Activated naive CD4-positive, alpha-beta T cell treated with anti-CD3 and anti-CD28 coated beads, Interleukin-2, amount 50 U/mL, for 72 hours (primary cell): ENCODE measurements at places on chromosomes 2 and 18.

- DNase-seq, result no peak
These were observed 71.2 kb downstream of the EPAS1 start for GRCh38 chr2:46368401-46368800.

GRCh38 chr2:23940718-23941620 lies 706 bp downstream of the UBXN2A start:
- DNase-seq, result no peak

- no peak for DNase-seq
These were observed 32.6 kb upstream of the AGPS start for GRCh38 chr2:177359836-177360595.

GRCh38 chr2:177983183-177983788 lies 89.3 kb downstream of the PDE11A start:
- DNase-seq, result peak; percentile 6

GRCh38 chr2:127421116-127421800 lies 3.0 kb downstream of the PROC start:
- no peak for DNase-seq

GRCh38 chr2:110126906-110127305 lies 11.3 kb upstream of the MALL start:
- DNase-seq, result no peak

DNA sequence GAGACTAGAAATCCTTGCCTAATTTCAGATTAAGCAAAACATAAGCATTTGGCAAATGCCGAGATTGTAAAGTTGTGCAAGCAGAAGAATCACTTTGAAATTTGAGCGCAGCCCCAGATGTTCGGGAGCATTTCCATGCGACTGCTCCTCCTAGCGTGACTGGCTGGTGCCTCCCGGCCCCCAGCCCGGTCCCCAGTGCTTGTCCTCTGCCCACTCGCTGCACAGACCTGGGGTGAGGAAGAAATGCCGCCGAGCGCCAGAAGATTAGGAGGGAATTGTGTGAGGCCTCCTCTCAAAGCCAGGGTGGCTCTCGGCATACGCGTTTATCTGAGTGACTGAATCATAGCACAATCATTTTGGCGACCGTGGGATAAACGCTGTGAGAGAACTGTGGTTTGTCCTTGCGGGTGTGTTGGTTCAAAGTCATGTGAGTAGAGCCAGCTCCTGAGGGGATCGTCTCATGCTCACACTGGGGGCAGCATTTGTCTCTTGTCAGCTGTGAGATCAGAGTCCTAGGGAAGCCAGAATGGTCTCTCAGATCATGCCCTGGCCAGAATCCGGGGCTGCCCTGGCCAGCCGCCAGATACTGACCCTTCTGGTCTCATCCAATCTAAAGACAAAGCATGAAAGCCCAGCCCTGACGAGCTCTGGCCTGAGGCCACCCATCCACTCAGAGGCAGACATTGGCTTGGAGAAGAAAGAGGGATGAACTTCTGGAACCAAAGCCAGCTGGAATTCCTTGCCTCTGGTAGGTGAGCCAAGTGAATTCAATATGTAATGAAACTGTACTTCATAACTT lies 189.3 kb downstream of the SH3RF3 start:
- no peak for DNase-seq

GRCh38 chr2:228864131-228864530 lies 407.0 kb downstream of the PID1 start:
- DNase-seq, result no peak

DNA sequence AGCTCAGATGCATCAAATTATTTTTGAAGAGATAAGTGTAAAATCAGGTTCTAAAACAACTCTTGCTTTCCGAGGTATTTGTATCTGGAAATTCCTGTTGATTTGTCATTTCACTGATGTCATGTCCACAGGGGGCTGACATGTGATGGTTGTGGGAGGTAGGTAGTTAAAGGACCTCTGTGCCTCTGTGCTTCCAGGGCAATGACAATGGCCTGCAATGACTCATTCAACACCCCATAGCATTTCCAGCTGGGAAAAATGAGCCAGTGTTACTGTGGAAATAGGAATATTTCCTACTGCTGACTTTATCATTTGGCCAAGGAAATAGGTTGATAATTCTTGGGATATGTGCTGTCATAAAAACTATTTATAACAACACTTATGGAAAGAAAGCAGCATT lies 86.2 kb upstream of the CCDC195 start:
- no peak for DNase-seq

DNA sequence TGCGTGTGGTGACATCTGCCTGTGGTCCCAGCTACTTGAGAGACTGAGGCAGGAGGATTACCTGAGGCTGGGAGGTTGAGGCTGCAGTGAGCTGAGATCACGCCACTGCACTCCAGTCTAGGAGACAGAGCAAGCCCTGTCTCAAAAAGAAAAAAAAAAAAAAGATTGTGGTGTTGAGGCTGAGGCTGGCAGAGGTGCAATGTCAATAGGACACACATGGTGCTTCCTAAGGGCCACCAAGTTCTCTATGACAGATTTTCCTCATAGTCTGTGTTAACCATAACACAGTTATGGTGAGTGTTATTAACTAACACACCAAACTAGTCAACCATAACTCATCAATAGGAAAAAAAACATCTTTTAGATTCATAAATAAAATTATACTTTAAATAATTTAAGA lies 494.4 kb downstream of the TMX3 start:
- DNase-seq, result no peak

DNA sequence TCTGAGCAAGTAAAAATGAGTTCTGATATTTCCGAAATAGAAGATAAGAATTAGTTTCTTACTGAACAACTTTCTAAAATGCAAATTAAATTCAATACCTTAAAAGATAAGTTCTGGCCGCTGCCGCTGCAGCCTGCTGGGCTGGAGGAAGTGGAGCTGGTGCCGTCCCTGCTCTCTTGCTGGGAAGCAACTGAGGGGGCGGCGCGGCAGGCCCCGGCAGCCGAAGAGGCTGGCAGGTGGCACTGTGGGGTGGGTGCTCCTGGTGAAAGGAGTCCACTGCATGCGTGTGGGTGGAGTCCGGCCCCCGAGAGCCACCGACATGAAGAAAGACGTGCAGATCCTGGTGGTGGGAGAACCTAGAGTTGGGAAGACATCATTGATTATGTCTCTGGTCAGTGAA lies 89.5 kb upstream of the ZNF519 start:
- no peak for DNase-seq

GRCh38 chr2:216920937-216921456 lies 61.1 kb upstream of the TNP1 start:
- DNase-seq, result no peak

GRCh38 chr18:48460929-48461583 lies 51.9 kb upstream of the ZBTB7C start:
- no peak for DNase-seq

GRCh38 chr18:70368903-70369302 lies 80.1 kb downstream of the SOCS6 start:
- DNase-seq, result no peak

DNA sequence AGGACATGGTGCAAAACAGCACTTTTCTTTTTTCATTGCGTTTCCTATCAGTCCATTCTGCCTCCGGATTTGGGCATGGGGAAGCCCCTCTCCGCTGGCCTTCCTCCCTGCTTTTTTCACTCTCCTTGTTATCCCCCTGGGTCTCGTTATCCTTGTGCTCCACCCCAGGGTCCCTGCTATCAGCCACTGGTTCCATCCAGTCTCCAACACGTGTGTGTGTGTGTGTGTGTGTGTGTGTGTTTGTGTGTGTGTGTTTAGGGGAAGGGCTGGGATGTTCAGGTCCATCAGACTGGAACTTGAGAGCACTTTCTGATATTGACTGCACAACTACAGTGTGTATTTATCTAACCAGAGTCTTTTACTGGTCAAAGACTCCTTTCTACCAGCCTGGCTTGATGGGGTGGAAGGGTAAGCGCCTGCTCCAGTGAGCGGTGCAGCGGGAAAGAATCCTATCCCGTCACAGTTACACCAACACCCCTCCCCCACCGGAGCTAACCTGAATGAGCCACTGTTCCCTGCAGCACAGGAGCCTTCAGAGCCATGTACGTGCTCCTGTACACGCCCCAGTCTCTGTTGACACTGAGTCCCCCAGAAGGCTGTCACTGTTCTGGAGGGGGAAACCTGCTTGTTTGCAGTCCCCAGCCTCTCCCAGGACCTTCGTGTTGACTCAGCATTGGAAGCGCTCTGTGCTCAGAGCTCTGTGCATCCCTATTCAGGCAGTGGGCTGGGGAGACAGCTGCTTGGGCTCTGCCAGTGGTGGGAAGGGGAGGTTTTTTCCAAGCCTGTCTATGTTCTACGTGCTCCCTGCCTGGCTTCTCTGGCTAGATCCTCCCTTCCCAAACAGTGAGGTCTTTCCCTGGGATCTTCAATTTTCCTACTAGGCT lies 4.6 kb downstream of the INHA start:
- DNase-seq, result no peak

- DNase-seq, result no peak
These were observed 714 bp downstream of the RPIA start for GRCh38 chr2:88692187-88692586.

- no peak for DNase-seq
These were observed 46.4 kb downstream of the PROC start for GRCh38 chr2:127464470-127465257.

DNA sequence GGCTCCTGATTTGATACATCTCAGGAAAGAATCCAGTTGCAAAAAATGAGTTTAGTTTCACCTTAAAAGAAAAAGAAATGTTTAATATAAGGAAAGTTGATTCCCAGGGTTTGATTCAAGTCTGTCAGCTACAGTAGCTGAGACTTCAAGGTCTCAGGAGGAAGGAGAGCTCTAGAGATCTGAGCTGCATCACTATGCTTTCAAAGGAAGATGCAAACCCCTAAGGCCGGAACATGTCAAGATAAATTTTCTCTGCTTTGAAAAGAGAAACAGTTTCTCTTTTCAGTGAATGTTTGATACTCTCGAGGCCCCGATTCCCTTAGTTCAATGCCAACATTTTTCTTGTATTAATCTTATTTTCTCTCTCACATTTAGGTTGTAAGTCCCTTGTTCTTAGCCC lies 128.6 kb downstream of the RGPD3 start:
- no peak for DNase-seq

GRCh38 chr18:44887227-44887631 lies 206.5 kb downstream of the SETBP1 start:
- peak; percentile 69 for DNase-seq

- no peak for DNase-seq
These were observed 40.9 kb downstream of the ANKRD12 start for GRCh38 chr18:9177466-9177865.

GRCh38 chr18:41170346-41170745 lies 784.7 kb upstream of the PIK3C3 start:
- no peak for DNase-seq

- no peak for DNase-seq
These were observed 41.0 kb downstream of the PTGR3 start for GRCh38 chr18:75167759-75168618.

GRCh38 chr2:140242889-140243288 lies 1462.7 kb upstream of the NXPH2 start:
- no peak for DNase-seq

DNA sequence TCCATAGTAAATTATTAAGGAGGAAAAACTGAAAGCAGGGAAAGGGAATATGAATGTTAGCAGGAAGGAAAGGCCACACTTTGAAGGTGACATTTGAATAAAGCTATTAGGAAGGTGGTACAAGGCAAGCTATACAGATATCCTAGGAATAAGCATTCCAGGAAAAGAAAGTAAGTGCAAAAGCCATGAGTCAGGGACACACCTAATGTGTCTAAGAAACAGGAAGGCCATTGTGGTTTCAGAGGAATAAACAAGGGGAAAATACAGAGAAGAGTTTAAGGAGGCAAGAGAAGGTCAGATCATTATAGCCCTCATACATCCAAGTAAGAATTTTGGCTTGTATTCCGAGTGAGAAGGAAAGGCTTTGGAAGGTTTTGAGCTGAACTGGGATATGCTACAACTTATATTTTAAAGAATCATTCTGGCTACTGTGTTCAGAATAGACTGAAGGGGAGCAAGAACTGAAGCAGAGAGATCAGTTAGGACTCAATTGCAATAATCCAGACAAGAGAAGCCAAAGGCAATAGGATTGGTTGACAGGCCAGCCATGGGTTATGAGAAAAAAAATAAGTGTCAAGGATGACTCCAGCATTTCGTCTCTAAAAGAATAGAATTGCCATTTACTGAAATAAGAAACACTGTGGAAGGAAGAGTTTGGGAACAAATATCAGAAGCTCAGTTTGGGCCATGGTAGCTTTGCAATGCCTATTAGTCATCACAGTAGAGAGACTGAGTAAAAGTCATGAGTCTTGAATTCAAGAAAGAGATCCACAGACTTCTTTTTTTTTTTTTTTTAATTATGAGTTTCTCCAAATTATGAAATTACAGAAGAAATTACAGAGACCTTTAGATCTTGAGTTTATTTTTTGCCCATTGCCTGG lies 11.3 kb downstream of the RAD51AP2 start:
- DNase-seq, result no peak

GRCh38 chr2:240962300-240963064 lies 35.9 kb upstream of the SNED1 start:
- no peak for DNase-seq

DNA sequence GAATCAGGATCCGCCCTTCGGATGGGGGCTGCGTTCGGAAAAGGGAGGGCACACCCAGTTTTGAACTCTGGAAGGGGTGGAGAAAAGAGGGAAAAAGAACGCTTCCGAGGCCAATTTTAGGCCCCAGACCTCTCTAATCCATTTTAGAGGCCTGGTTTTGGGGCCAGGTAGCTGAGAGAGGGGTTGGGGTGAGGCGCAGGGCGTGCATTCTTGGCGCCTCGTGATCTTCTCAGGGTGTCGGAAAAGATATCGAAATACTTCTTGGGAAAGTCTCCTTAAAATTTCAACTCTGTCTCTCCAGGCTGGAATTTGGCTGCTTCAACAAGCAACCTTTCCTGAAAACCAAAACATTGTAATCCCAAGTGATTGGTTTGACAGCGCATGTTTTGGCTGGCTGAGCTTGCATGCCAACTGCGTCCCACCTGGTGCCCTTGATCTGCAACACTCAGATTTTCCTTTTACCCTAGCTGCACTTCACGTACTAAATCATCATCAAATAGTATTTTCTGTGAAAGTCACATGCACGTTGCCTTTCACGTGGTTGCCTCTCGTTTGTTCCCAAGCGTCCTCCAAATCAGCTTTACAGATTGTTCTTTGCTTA lies 864 bp upstream of the XPO1 start:
- DNase-seq, result peak; percentile 62

DNA sequence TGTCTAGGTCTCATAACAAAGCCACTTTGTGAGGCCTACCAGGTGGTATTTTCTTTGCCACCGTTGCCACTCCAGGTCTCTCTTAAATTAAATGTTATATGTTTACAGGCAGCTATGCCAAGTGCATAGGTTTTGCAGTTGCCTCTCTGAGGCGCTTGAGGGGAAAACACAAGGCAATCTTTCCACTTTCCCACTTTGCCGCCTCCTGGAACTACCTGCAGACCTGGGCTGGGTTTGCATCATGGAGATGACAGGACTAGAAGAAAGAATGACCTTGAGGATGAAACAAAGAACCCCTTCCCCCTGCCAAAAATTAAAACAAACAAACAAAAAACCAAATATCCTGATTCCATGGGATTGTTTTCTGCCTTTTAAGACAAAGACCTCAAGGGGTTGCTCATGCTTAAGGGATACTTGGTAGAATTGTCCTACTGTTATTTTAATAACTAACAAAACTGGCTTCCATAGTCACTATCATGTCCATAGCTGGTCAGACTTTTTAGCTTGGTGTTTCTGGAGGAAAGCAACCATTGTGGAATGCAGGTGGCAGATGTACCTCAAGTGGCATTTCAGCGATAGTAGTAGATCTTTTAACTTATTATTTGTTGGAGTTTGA lies 159.9 kb downstream of the PRPF40A start:
- DNase-seq, result no peak
